ENCODE measurements at places on chromosomes 12 and 14.

DNA sequence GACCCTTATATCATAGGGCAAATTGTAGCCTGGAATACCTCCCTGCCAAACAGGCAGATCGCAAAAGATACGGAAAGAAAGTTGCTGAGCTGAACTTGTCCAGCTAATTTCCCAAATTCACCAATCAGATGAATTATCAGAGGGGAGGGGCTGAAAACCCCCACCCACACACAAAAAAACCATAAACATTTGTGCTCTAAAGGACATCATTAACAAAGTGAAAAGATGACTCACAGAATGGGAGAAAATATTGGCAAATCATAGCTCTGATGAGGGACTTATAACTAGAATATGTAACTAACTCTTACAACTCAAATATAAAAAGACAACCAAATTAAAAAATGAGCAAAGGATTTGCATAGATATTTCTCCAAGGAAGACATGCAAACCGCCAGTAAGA lies 36.3 kb downstream of the PTHLH start:
- DNase-seq = no peak

DNA sequence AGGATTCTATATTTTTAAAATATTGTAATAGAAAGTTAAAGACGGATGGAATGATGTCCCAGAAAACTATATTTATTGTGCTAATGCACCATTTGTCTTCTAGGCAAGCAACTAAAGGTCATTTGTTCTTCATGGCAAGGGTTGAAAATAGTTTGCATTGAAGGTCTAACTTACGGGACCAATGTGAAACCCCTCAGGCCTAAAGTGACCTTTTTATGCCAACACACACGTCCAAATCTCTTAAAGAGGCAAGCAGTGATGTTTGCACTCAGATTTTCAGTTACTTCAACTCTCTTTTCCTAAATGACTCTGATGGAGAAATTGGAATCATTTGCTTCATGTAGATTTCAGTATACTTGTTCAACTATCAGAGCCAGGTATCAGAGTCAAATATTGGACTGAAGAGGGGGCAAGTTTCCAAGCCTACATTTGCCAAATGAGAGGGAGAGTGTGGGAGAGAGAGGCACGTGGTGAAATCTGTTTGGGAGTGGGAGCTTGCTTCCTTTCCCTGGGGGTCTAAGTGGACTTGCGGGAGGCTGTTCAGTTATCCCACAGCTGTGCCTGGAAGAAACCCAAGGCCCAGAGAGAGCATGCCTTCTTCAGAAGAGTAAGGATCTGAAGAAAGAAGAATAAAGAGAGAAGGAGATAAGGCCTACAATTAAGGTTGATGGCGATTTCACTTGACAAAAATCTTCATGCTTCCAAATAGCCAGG lies 459.8 kb downstream of the BCAT1 start:
- no peak for DNase-seq

DNA sequence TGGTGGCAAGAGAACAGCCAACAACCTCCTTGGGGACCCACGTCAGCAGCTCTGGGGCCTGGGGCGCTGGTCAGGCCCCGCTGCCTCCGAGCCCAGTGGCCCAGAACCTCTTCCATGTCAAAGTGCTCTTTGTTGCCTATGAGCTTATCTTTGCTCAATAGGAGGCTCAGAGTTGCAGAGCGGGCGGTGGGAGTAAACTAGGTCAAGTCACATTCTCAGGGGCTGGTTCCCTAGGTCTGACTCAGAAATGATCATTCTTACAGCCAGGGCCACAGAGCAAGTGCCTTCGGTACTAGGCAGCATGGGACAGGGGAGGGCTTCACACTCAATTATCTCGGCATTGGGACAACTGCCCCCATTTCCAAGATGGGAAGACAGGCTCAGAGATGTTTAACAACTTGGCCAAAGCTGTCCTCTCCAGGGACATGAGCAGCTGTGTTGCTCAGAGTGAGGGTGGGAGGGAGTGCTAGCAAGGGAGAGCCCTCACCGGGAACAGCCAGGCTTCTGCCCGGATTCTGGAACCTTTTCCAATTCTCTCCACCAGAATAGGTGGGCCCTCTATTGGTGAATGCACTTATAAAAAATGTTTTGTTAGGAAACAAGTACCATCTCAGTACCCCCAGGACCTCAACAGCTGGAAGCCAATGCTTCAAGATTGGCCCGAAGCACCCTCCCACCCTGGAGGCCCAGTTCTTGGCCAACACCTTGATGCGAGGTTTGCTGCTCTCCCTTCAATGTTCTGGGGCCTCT lies 11.9 kb downstream of the SLC25A29 start:
- no peak for DNase-seq

GRCh38 chr14:92314182-92314581 lies 8.8 kb upstream of the SLC24A4 start:
- no peak for DNase-seq

GRCh38 chr14:58992935-58993334 lies 195.5 kb upstream of the DAAM1 start:
- no peak for DNase-seq

DNA sequence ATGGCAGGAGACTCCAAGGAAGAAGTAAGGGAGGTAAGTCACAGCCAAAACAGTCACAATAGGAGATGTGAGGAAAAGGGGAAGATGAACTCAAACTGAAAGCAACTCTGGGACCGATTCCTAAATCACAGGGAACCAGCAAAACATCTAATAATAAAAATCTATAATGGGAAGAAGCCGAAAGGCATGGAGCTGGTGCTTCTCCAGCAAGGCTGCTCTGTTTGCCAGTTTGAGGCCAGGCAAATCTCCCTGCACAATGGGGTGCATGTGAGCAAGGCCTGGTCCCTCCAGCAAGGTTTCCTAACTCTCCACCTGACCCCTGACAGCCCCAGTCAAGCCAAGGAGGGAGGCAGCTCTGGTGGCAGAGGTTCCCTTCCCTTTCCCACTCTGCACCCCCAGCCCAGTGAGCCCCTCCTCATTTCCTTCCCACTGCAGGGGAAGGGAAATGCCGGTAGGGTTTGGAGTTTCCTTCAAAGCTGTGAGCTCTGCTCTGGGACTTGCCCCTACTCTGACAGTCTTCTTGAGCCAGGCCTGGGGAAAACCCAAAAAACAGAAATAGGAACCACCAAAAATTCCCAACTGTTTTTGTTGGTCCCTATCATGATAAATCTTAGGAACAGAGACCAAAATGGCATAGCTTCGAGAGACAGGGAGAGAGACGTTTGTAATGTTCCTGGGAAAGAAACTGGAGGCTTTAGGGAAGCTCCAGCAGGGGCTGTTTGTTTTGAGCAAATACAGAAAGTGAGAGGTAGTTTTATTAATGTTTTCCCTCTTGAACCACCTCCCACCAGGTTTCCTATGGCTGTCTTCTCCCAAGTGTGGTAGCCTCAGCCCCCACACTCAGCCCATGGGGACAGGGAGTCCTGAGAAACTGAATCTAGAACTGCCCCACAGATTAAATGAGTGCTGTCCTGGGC lies 34.6 kb downstream of the FMNL3 start:
- no peak for DNase-seq

DNA sequence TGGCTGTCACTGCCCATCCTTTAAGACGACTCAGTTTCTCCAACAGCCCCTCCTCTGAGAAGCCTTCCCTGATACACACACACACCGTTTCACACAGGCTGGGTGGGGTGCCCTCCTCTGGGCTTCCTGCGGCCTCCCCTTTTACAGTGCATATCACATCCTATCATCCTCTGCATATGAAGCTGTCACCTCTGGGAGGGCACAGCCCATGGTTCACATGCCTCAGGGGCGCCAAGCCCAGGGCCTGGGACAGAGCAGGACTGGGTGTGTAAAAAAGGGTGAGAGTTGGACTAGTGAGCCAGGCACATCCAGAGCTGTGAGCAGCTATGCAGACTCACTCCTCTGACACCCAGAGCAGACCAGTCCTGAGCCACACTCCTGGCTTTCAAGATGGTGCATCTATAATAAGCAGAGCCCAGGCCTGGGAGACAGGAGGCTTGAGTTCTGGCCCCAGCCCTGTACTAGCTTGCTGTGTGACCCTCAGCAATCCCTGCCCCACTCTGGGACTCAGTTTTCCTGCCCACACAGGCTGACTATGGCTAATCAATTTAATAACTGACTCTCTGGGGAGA lies 62.6 kb downstream of the LGMN start:
- DNase-seq = no peak

DNA sequence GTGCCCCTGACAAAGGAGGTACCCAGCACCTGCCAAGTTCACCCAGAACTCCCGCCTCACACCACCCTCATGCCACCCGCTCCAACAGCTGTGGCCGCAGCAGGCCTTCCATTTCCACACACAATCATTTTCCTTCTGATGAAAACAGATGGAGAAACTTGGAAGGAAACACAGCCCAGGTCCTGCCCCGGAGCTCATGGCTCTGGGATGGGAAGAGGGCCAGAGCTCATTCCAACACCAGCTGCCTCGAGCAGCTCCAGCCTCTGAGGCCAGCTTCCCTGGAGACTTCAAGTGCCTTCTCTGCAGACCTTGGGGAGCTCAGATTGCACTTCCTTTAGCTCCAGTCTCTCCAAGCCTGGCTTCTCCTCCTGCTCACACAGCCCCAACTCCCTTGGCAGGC lies 55.1 kb upstream of the CMKLR1 start:
- DNase-seq = no peak

- no peak for DNase-seq
These were observed 45.4 kb downstream of the JAG2 start for GRCh38 chr14:105123064-105123665.

DNA sequence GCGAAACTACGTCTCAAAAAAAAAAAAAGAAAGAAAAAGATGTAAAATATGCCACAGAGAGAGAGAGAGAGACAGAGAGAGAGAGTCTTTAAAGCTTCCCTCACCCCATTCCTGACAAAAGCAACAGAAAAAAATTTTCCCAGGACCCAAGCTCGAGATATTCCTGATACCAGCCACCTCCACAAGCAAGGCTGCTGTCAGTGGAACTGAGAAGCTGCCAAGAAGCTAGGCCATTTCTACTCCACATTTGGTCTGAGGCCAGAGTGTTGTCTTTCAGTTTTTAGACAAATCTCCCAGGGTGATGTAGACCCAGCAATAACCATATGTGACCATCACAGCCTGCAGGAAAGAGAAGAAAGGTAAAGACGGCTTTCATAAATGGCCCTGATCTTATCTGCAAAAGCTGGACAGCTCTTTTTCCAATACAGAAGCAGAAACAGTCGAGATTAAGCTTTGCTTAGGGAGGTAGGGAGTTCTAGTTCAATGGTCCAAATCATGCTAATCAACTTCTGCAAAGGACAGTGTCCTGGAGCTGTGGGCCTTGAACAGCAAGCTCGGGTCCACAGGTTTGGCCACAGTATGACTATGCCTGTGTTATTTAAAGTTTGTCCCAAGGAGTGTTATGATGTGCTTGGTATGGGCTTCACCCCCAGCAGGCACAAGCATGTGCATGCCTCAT lies 130.3 kb upstream of the NUDT4 start:
- DNase-seq = no peak

- DNase-seq = no peak
These were observed 25.8 kb downstream of the SLC39A9 start for GRCh38 chr14:69424149-69424923.
